ENCODE measurements at places on chromosomes 16 and 17.
A peak's percentile ranks its signal among the peaks of the same experiment; 100 is the strongest.

GRCh38 chr17:48388955-48389743, 40.9 kb downstream of the SKAP1 start:
- no peak for DNase-seq

DNA sequence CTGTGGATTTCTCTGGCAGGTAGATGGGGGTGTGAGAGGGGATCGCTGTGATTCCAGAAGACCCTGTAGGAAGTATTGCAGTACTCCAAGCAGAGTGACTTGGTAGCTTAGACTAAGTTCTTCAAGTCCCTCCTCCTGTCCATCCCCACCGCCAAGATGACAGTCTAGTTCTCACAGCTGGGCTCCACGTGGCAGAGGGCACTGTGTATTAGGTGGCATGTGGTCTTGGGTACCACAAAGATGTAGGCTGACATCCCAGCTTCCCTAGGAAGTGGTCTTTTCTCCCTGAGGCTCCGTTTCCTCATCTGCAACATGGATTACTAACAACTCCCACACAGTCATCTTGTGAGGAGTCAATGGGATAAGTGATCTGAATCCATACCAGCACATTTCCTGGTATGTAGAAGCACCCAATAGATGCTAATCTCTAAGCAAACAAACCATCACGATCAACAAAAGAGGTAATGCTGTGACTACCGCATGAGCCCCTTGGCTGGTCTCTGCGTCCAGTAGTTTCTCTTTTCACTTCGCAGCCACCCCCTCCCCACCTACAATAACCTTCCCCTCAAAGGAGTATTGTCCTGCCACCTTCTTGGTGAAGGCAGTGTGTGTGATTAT, 349.1 kb upstream of the EEF2KMT start:
- no peak for DNase-seq

- DNase-seq = no peak
Observed at GRCh38 chr16:57797526-57798266, 4.6 kb downstream of the KIFC3 start.

DNA sequence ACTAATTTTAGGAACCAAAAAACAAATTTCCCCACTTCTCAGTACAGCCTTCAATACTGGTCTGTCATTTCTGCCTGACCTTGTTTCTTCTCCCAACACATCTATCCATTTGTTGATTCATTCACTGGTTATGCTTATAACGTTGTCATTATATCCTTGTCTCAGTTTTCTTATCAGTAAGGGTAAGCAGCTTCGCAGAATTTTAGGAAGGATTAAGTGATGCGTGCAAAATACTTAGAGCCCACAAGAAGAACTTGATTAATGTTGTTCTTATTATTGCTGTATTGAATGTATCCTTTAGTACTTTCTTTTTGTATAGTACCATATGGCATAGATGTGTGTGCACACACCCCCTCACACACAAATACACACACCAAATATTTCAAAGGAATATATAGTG, 403.5 kb upstream of the HSBP1 start:
- DNase-seq = no peak

- no peak for DNase-seq
Observed at GRCh38 chr17:63262751-63263476, 183.2 kb downstream of the CYB561 start.

GRCh38 chr17:35766903-35767510, 6.3 kb downstream of the C17orf50 start:
- DNase-seq = peak; percentile 37

- DNase-seq = no peak
Observed at GRCh38 chr17:77285594-77286390, 145.0 kb downstream of the SEC14L1 start.

DNA sequence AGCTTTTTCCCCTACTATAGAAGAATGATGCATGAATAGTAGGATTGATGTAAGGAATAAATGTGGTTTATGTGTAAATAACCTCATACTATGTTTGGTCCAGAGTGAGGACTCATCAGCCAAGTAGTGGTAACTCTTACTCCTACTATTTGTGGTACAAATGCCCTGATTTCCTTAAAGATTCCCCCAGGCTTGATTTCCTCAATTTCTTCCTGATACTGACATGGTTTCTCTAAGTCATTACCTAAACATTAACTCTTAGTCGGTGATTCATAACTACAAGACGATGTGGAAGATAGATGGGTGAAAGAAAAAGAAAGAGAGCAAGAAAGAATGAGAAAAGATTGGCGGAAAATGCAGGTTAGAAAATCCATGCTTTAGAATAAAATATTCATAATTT, 17.2 kb upstream of the MYOCD start:
- no peak for DNase-seq

DNA sequence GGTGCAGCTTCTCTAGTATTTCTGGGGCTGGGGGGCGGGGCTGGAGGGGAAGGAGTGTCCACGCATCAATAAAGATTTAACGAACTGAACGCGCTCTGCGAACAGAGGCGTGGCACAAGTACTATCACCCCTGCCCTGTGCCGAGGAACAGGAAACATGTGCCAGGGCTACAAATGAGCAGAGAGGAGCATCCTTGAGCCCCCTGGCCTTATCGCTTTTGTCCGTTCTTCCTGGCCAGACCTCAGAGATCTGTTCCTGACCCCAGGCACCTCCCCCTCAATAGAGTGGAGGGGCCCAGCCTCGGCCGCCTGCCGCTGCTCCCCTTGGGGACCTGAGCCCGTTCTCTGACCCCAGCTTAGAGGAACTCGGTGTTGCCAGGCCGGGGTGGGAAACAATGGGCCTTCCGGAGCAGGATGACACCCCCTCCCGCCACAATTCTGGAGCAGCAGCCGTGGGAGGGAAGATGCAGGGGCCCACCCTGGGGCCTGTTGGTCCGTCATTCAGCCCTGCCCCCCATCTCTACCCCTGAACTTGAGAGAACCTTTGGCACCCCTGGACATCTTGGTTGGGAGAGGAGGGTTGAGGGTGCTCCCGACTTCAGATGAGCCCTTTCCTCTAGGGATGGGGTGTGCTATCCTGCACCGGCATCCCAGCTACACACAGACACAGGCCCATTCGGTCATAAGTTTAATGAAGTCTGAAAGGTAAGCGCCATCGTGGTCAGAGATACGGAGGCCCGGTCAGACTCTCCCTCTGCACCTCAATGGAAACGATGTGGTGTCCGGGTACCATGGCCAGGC, 1.1 kb downstream of the NAA38 start:
- DNase-seq = peak; percentile 44

GRCh38 chr16:12511308-12511707, 292.4 kb downstream of the CPPED1 start:
- DNase-seq = no peak

- no peak for DNase-seq
Observed at GRCh38 chr16:90031931-90032673, 12.8 kb upstream of the DBNDD1 start.

DNA sequence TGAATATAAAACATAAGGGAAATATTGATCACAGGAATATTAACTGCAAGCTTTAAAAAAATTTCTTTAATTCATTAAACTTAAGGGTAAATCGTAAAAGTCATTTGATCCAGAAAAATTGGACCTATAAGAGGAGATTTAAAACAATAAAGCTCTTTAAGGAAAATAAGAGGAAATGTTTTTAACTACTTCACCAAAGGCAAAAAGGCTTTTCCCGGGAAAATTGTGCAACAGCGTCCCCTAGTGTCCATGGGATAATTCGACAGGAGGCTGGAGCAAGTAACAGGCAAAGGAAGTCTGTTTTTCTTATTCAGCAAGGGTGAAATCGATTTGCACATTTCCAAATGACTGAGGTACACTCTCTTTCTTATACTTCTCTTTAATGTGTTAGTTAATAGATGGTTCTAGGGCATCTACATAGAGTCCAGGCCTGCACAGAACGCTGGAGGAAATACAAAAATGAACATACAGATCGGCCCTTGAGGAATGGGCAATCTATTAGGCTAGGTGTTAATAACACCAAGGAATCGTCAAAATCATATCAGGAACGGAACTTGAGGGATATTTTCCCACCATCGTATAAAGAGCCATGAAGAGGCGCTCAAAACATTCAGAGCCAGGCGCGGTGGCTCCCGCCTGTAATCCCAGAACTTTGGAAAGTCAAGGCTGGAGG, 61.4 kb downstream of the ZNF18 start:
- peak; percentile 36 for DNase-seq

DNA sequence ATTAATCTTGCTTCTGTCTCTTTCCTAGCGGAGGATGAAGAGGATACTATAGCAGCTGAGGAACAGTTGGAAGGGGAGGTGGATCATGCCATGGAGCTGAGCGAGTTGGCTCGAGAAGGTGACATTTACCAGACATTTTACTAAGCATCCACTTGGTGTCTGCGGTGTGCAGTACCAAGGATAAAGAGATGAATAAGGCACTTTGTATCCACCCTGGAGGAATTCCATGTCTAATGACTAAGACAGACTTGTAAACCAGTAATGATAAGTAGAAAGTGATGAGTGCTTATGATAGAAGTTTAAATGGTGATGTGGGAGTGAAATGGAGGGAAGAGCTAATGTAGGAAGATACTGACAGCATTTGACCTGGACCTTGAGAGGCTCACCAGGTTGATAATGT, 12.0 kb downstream of the SRCAP start:
- no peak for DNase-seq

DNA sequence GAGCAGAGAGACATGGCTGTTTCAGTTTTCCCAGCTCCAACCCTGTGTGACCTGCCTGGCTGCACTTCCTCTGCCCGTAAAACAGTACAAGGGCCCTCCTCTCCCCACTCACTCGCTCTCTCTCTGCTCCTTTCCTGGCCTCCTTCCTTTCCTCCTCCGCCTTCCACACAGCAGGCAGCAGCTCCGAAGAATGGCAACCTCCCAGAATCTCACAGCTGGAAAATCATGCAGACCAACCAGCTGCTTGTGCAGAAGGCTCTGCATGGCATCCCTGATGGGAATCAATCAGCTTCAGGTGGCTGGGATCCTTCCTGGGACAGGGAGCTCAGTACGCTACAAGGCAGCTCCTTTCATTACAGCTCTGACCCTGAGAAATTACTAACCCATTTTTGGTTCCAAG, 27.4 kb downstream of the TMEM132E start:
- no peak for DNase-seq

GRCh38 chr16:4701791-4702465, 8.6 kb downstream of the NUDT16L1 start:
- no peak for DNase-seq

DNA sequence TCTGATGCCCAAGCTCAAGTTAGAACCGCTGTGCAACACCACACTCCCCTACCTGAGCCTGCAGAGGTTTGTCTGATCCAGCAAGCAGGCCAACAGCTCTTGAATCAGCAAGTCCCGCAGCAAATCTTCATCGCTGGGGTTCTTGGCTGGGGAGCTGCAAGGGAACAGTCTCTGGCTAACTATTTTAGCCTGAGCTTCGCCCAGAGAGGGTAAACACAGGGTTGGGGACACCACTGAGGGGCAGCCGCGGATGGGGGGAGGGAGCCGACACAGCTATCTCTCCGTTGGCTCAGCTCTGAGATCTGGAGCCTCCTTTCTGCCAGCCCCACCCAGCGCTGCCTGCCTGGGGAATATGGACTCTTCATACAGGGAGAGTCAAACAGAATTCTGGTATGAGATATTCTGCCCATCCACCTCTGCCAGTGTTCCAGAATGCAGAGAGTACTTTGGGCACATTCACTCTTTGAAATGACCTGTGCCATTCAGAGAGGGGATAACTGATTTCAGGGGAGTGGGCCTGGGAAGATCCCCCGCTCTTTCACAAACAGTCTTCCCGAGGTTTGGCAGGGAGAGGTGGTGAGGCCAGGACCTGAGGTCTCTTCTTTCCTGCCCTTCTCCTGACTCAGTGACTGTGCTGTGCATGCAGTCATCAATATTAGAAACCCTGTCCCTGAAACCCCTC, 7.4 kb downstream of the GIP start:
- no peak for DNase-seq

DNA sequence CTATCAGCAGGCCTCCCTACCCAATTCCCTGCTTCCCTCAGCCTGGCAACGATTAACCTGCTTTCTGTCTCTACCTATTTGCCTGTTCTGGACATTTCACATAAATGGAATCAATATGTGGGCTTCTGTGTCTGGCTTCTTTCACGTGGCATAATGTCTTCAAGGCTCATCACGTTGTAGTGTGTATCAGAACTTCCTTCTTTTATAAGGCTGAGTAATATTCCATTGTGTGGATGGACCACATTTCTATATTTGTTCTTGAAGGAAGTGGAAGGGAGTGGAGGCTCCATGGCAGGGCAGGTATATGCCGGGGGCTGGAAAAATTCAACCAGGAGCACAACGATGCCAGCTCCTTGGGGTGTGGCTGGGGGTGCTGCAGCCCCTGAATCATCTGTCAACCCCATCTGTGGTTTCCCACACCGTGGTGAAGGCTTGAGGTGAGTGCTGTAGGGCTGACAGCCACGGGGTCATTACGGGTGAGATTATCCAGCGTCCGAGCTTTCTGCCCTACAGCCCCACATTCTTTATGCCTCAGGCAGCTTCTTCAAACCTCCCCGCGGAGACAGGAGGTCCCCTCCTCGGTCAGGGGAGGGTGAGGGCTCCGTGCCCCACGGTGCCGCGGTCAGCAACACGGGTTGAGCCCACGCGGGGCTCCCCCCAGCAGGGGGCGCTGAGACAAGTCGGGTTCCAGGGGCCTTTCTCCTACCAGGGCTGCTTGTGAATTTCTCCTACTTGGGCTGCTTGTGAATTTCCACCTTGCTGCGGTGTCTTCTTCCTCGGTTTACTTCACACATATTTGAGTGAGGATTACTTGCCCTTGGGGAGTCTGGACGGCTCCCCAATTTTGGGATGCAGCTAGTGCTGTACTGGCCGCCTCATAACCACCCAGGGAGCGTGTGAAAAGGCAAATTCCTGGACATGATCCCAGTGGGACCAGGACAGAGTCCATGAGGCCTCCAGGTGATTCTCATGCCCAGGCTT, 18.3 kb upstream of the WFIKKN2 start:
- peak; percentile 75 for DNase-seq

DNA sequence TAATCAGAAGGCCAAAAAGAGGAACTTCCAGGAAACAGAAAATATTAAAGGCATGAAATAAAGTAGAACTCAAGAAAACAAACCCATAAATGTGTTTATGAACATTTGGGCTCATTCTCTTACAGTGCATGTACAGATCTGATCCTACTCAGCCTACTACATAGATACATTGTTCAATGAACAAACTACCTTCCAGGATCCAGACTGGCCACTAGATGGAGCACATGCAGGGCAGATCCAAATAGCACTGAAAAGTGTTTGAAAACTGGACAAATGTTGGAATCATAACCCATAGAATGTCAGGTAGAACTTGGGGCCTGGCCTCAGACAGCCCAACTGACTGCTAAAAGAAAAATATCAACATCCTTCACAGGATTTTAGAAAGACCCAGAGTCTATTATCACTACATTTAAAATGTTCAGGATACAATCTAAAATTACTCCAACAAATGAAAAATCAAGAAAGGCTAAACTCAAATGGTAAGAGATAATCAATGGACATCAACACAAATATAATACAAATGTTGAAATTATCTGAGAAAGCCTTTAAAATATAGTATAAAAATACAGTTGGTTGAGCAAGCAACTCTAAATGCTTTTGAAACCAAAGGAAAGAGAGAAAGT, 122.4 kb upstream of the NUDT7 start:
- peak; percentile 21 for DNase-seq

DNA sequence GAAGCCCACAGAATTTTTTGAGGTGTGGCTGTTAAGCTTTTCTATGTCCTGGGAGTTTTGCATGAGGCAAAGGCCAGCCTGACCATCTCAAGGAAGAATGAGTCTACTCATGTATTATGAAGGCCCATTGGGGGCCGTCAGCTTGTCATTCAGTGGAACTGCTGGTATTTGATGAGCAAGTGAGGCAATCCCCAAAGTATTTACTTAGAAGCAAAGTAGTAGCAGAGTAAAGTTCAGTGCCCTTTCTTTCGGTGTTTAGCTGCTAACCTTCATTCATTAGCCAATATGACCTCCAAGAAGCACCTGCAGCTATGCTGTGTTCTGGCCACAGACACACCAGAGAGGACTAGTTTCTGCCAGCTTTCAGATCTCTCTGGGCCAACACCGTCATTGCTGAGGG, 80.2 kb downstream of the RPA1 start:
- no peak for DNase-seq

Measured in stimulated activated CD4-positive, alpha-beta T cell treated with anti-CD3 and anti-CD28 coated beads, Interleukin-2, amount 100 ng/mL, for 24 hours (primary cell).